ENCODE measurements at places on chromosomes 1 and 21.

GRCh38 chr1:64701071-64701470 lies 43.8 kb upstream of the RAVER2 start:
- no peak for DNase-seq

DNA sequence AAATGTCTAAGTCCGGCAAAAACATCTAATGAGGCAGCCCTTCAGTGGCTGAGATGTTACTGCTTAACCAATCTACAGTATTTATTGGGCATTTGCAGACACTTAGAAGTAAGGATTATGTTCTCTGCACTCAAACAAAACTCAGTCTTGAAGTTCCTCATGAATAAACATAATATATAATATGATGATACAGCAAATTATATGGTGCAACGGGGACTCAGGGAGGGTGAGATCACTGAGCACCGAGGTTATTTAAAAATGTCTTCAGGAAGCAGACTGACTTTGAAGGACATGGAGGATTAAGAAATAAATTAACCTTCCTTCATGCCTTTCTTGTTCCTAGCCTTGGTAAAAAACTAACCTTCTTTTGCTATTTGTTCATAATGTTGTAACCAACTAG lies 27.9 kb downstream of the WDR64 start:
- no peak for DNase-seq

DNA sequence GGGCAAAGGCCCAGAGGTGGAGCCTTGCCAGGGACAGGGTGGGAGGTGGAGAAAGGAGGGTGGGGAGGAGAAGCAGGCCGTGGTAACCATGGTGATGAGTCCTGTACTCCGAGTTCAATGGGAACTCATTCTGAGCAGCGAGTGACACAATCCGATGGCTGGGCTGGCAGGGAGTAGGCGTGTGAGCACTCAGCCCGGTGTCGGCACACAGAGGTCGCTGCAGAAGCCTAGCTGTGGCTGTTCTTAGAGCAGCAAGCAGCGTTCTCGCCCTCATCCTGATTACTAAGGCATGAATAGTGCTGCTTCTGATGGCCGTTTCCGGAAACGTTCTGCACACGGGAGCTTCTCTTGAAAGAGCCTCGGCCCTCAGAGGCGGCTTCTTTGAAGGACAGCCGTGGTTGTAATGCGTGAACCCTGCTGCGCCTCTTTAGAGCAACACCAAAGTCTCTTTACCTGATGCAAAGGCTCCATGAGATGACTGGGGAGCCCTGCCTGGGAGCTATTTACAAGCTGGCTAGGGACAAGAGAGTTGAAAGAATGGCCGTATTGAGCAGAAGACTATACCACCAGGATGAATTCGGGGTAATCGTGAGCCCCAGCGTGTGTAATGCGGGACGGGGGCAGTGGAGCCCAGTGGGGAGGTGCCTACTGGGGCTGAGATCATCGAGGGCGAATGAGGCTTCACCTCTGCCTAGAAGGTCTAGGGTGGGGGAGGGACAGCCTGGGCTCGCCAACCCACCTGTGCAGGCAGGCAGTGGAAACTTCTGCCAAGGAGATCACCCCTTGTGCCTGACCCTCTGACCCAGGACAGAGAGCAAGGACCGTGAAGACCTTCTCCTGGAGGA lies 72.8 kb upstream of the PAX7 start:
- DNase-seq, result no peak

DNA sequence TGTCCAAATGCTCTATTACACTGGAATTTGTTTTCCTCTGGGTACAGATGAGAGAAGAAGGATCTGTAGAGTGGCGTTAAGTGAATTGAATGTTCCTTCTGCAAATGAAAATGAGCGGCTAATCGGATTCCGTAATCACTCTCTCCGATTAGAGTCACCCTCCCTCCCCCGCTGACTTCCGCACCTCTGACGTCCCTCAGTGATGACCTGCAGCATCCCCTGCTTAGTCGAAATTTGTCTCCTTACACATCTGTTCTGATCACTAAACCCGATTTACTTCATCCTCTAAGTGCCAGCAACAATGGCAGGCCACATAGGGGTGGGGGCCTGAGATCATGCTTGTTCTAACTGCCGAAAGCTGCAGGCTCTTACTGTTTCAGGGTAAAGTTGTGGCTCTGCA lies 378.7 kb downstream of the SEC16B start:
- no peak for DNase-seq

DNA sequence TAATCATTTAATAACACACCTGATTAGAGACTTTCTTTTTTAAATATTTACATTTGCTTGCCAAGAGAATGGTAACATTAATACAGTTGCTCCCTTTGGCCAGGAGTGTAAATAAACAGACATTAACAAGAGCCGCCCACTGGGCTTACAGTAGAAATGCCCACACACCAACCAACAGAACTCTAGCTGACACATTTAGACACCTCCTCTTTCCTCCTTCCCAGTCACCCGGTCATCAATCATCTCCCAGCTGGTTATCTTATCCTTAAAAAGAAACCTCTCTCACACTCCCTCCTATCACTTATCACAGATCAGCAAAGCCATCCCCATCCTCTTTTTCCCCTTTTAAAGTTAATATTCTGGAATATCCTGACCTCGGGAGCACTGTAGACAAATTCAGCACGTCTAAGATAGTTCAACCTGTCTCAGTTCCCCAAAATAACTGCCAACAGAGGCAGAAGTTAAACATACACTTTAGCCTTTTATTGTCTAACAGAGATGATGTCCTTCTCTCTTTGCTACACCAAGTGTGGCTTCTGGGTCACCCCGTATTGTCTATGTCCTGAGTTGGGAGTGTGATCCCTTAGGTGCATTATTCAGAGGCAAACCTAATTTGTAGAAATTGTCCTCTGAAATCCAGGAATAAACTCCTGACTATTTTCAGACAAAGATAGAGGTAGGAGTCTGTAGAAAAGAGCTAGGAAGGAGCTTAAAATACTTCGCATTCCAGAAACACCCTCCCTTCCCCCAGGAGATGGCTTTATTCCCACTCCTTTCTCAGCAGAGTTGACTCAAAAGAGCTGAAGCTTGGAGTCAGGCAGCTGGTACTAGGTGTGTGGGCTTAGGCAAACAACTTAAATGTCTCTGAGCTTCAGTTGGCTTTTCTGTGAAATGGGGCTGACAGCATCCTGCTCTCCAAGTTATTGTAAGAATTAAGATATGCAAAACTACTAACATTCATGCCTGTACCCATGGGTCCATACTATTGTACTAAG lies 8.8 kb downstream of the MYCL start:
- peak; percentile 56 for DNase-seq
